ENCODE measurements at places on chromosomes 2 and 18. TPM values are rescaled to one million over a fixed set of nuclear protein-coding genes. Genes with fewer than 3 reads are reported as not detected.

The WDR54 gene
- total RNA-seq, result 2.0 TPM

The SKOR2 gene
- total RNA-seq, result not detected

GRCh38 chr2:55590810-55591440 lies 26.5 kb downstream of the PPP4R3B start:
- H3K4me1 ChIP-seq, result no peaks in the 10 kb centered on the region
- no peak overlapping the region for H3K4me3 ChIP-seq
- no peak overlapping the region for H3K27ac ChIP-seq
- peaks cover 3% of the 10 kb centered on the region for H3K36me3 ChIP-seq
- no peak for DNase-seq
- H3K27me3 ChIP-seq, result no peaks in the 10 kb centered on the region

GRCh38 chr18:13392029-13392750 lies 173.6 kb downstream of the LDLRAD4 start:
- H3K4me3 ChIP-seq, result no peak overlapping the region
- DNase-seq, result no peak
- no peak overlapping the region for H3K27ac ChIP-seq
- no peaks in the 10 kb centered on the region for H3K36me3 ChIP-seq
- no peaks in the 10 kb centered on the region for H3K27me3 ChIP-seq

GRCh38 chr2:200964498-200964897 lies 1.0 kb upstream of the ORC2 start:
- DNase-seq, result no peak
- no peaks in the 10 kb centered on the region for H3K27me3 ChIP-seq
- H3K36me3 ChIP-seq, result peaks cover 10% of the 10 kb centered on the region
- H3K27ac ChIP-seq, result peak overlapping the region; percentile 85
- peaks cover 53% of the 10 kb centered on the region for H3K4me1 ChIP-seq

GRCh38 chr2:37325625-37326071 lies 1.0 kb upstream of the PRKD3 start:
- H3K4me1 ChIP-seq, result peaks cover 32% of the 10 kb centered on the region
- no peak for DNase-seq
- no peaks in the 10 kb centered on the region for H3K36me3 ChIP-seq
- peak overlapping the region; percentile 90 for H3K4me3 ChIP-seq

DNA sequence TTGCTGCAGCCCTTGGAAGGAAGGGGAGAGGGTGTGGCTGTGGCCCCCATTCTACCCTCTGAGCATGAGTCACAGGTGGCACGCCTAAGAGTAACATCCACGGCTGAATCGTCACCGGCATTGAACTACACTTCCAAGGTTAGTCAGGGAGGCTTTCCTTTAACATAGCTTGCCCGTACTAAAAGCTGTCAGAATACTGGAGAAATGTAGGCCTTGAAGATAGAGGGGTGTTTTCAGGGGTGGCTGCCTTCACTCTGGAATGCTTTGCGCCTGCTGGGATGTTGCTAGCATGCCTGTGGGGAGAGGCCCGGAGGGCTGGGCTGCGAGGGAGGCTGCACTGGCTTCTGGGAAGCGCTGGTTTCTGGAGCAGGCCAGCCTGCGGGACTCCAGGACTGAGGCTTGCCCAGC lies 333.7 kb downstream of the AGAP1 start:
- H3K4me1 ChIP-seq, result no peaks in the 10 kb centered on the region
- no peak overlapping the region for H3K4me3 ChIP-seq
- peaks cover 19% of the 10 kb centered on the region for H3K36me3 ChIP-seq
- DNase-seq, result no peak
- H3K27ac ChIP-seq, result no peak overlapping the region
- no peaks in the 10 kb centered on the region for H3K27me3 ChIP-seq

- DNase-seq, result no peak
- H3K27ac ChIP-seq, result no peak overlapping the region
- H3K4me1 ChIP-seq, result peaks cover 11% of the 10 kb centered on the region
- H3K27me3 ChIP-seq, result no peaks in the 10 kb centered on the region
These were observed 23.1 kb upstream of the ATG16L1 start for GRCh38 chr2:233228376-233228775.

- DNase-seq, result no peak
- peaks cover 10% of the 10 kb centered on the region for H3K4me1 ChIP-seq
- no peak overlapping the region for H3K4me3 ChIP-seq
- no peaks in the 10 kb centered on the region for H3K36me3 ChIP-seq
These were observed 111.1 kb downstream of the MEP1B start for GRCh38 chr18:32300914-32301313.

Measured in HepG2 (cell line).